ENCODE measurements at places on chromosomes 4 and X. TPM values are rescaled to one million over a fixed set of nuclear protein-coding genes. Genes with fewer than 3 reads are reported as not detected.

- H3K36me3 ChIP-seq: no peaks in the 10 kb centered on the region
- no peaks in the 10 kb centered on the region for H3K4me1 ChIP-seq
- no peak for DNase-seq
- H3K27ac ChIP-seq: no peak overlapping the region
These were observed 8.1 kb downstream of the IDS start for GRCh38 chrX:149497054-149497453.

DNA sequence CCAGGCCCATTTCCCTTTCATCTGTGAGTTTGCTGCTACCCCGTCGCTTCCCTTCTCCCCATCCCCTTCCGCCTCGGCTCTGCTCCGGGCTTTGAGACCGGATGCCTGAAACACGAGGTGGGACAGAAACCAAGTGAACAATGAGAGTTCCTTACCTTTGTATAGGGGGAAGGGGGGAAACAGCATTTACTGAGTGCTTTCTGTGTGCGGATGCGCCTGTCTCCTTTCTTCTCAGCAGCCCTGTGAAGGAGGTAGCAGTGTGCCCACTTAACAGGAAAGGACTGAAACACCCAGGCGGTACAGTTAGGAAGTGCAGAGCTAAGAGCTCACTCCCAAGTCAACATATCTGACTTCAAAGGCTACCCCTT, 43.2 kb upstream of the TMSB15B start:
- H3K27me3 ChIP-seq: peaks cover 43% of the 10 kb centered on the region
- H3K27ac ChIP-seq: peak overlapping the region; percentile 48
- peak overlapping the region; percentile 52 for H3K4me3 ChIP-seq
- DNase-seq: no peak

DNA sequence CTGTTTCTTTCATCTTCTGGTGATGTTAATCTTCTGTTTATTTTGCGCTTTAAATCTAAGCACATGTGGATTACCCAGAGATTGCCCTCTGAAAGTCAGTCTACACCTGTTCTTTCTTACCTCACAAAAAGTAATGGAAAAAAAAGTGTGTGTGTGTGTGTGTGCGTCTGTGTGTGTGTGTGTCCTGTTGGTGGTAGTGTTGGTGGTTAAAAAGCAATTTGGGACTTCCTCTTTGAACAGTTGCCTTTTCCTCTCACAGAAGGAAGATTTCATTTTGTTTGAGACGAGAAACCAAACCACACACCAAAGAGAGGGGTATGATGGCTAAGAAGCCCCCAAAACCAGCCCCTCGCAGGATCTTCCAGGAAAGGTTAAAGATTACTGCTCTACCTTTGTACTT, at the start of gene STAP1:
Gene STAP1, plus strand, starts transcription at position 235 of the 400 bp plus-strand sequence. Its CDS starts 83 bp downstream, at position 318.
- H3K4me3 ChIP-seq: no peak within 1 kb of the TSS
- H3K27ac ChIP-seq: no peak within 1 kb of the TSS
- no peak for DNase-seq
- H3K27me3 ChIP-seq: no peaks in the 10 kb centered on the region
- no peaks in the 10 kb centered on the region for H3K36me3 ChIP-seq

- no peaks in the 10 kb centered on the region for H3K27me3 ChIP-seq
- no peak for DNase-seq
- no peak overlapping the region for H3K4me3 ChIP-seq
- no peak overlapping the region for H3K27ac ChIP-seq
- no peaks in the 10 kb centered on the region for H3K4me1 ChIP-seq
These were observed 76.7 kb downstream of the ABLIM2 start for GRCh38 chr4:8081621-8082516.

DNA sequence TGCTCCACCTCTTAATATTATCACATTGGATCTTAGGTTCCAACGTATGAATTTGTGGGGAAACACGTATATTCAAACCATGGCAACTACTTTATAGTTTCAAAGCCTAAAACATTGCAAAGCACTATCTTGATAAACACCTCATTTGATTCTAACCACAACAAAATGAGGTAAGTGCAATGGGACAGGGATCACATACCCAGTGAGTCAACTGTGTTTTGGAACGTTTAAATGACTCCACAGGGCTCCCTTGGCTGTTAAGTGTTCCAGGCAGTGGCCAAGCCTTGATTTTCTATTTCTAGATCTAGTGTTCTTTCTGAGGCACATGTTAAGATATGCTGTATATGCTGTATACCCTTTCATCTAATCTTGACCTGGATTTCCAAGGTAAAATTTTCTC, 54.5 kb upstream of the C1QTNF7 start:
- no peaks in the 10 kb centered on the region for H3K36me3 ChIP-seq
- no peaks in the 10 kb centered on the region for H3K27me3 ChIP-seq
- no peak overlapping the region for H3K27ac ChIP-seq
- DNase-seq: no peak
- H3K4me3 ChIP-seq: no peak overlapping the region
- no peaks in the 10 kb centered on the region for H3K4me1 ChIP-seq

DNA sequence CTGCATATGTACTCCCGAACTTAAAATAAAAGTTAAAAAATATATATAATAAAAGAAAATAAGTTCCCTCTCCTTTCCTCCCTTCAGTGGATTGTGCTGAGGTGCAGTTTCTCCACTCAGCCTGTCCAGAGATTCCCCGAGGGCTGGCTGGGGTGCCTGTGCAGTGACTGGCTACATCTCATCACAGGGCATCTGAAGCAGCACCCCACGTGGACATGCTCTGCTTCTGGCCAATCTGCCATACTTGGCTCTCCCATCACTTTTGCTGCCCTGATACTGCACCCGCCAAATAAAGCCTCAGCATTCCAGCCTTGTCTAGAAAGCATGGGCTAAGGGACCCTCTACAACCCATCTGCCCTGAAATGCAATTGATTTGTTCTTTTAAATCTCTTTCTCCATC, 11.1 kb upstream of the MGST2 start:
- H3K4me1 ChIP-seq: no peaks in the 10 kb centered on the region
- no peaks in the 10 kb centered on the region for H3K36me3 ChIP-seq
- no peak overlapping the region for H3K4me3 ChIP-seq
- no peak for DNase-seq
- H3K27ac ChIP-seq: no peak overlapping the region
- H3K27me3 ChIP-seq: no peaks in the 10 kb centered on the region

DNA sequence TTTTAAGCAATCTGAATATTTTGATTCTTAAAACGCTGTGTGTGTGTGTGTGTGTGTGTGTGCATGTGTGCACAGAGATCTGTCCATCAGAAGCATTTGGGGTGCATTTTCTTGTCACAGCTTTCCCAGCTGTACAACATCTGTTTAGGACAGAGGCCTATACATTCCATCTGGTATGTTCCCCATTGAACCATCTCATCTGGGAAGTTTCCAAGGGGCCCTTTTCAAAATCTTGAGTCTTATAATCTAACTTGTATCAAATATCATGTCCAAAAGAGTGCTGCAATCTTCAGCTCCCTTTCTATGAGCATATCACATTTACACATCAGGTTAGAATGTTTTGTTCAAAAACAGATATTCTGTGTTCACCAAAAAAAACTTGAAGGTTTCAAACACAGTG, 16.5 kb upstream of the MID1 start:
- peaks cover 5% of the 10 kb centered on the region for H3K27me3 ChIP-seq
- no peaks in the 10 kb centered on the region for H3K4me1 ChIP-seq
- H3K4me3 ChIP-seq: no peak overlapping the region
- H3K27ac ChIP-seq: no peak overlapping the region

GRCh38 chr4:89008166-89008565, 48.8 kb downstream of the FAM13A start:
- H3K36me3 ChIP-seq: no peaks in the 10 kb centered on the region
- no peaks in the 10 kb centered on the region for H3K27me3 ChIP-seq
- no peak overlapping the region for H3K4me3 ChIP-seq
- H3K4me1 ChIP-seq: no peaks in the 10 kb centered on the region
- no peak for DNase-seq

GRCh38 chrX:68835104-68835442, 6.3 kb downstream of the EFNB1 start:
- H3K27ac ChIP-seq: no peak overlapping the region
- no peaks in the 10 kb centered on the region for H3K36me3 ChIP-seq
- no peaks in the 10 kb centered on the region for H3K4me1 ChIP-seq
- DNase-seq: no peak
- H3K27me3 ChIP-seq: no peaks in the 10 kb centered on the region
- no peak overlapping the region for H3K4me3 ChIP-seq

GRCh38 chr4:132328761-132329160, 820.3 kb upstream of the PCDH10 start:
- no peaks in the 10 kb centered on the region for H3K4me1 ChIP-seq
- no peak overlapping the region for H3K4me3 ChIP-seq
- no peak for DNase-seq
- H3K27ac ChIP-seq: no peak overlapping the region
- H3K36me3 ChIP-seq: no peaks in the 10 kb centered on the region
- no peaks in the 10 kb centered on the region for H3K27me3 ChIP-seq

GRCh38 chr4:6368601-6369000, 99.0 kb downstream of the WFS1 start:
- no peak overlapping the region for H3K27ac ChIP-seq
- H3K36me3 ChIP-seq: no peaks in the 10 kb centered on the region
- H3K4me1 ChIP-seq: no peaks in the 10 kb centered on the region
- no peak overlapping the region for H3K4me3 ChIP-seq

DNA sequence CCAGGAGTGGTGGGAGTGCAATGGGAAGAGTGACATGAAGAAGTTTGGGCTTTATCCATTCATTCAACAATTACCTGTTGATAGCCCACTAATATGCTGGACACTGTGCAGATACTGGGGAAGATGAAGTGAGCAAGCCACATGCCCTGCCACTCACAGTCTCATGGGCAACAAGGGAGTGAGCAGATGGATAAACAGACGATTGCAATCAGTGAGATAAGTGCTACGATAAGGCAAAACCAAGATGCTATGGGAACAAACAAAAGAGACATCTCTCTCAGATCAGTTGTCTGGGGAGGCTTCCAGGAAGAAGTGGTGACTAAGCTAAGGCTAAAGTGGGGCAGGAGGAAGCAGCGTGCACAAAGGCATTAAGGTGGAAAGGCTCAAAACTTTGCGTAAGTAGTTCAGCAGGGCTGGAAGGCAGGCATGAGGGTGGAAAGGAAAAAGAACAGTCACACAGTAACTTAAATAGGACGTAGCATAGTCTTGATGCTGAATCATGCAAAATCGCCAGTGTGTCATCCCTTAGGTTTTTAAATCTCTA, 31.7 kb downstream of the GAB3 start:
- H3K27ac ChIP-seq: no peak overlapping the region
- peaks cover 23% of the 10 kb centered on the region for H3K27me3 ChIP-seq
- no peaks in the 10 kb centered on the region for H3K4me1 ChIP-seq
- H3K4me3 ChIP-seq: no peak overlapping the region

DNA sequence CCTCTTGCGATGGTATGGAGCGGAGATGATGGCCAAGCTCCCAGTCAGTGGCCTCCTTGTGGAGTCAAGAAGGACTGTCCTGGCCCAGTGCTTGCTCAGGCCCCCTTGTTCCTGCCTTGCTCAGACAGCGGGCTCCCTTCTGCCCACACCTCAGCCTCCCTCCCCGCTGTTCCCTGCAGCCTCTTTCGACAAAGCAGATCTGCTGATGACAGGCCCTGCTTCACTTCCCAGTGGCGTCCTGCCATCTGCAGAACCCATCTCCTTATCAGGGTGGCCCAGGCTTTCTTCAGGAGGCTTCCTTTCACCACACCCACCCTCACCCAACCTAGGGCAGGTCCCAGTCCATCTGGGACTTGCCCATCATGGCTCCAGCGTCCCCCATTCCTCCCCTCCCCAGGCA, 80.0 kb downstream of the CLDN34 start:
- H3K27ac ChIP-seq: no peak overlapping the region
- H3K4me1 ChIP-seq: no peaks in the 10 kb centered on the region
- no peak for DNase-seq
- no peak overlapping the region for H3K4me3 ChIP-seq

GRCh38 chr4:81698538-81699296, 227.0 kb upstream of the RASGEF1B start:
- no peak overlapping the region for H3K27ac ChIP-seq
- no peaks in the 10 kb centered on the region for H3K36me3 ChIP-seq
- no peak overlapping the region for H3K4me3 ChIP-seq
- DNase-seq: no peak

- no peaks in the 10 kb centered on the region for H3K27me3 ChIP-seq
- H3K27ac ChIP-seq: no peak overlapping the region
- no peaks in the 10 kb centered on the region for H3K4me1 ChIP-seq
- H3K36me3 ChIP-seq: no peaks in the 10 kb centered on the region
These were observed 18.3 kb downstream of the CD99L2 start for GRCh38 chrX:150879855-150880807.

TMEM185A gene
- total RNA-seq: 16.1 TPM

SUPT20HL2 gene
- total RNA-seq: not detected

ERAS gene
- total RNA-seq: 0.73 TPM

Data from breast epithelium (tissue), 4 donors.